Thymus (tissue), 14 donors: ENCODE measurements at places on chromosomes 1 and 21.

DNA sequence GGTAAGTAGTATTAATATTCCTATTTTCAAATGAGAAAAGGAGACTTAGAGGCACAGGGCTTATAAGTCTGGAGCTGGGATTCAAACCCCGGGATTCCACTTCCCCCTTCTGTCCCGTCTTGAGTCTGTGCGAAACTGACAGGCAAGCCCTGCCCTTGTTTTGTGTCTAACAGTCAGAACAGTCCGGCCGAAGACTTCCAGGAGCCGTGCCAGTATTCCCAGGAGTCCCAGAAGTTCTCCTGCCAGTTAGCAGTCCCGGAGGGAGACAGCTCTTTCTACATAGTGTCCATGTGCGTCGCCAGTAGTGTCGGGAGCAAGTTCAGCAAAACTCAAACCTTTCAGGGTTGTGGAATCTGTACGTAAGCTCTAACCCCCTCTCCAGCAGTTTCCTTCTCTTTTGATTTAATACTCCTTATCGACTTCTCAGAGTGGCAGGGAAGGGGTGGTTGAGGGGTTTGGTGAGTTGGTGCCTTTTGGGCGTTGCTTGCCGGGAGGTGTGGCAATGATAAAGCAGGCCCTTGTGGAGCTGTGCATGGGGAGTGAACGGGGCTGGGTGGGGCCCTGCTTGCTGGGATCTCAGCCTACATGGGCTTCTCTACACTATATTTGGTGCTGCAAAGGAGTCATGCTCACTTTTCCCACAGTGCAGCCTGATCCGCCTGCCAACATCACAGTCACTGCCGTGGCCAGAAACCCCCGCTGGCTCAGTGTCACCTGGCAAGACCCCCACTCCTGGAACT lies 29.4 kb downstream of the IL6R start:
- DNase-seq = no peak
- H3K36me3 ChIP-seq = no peaks in the 10 kb centered on the region
- H3K27me3 ChIP-seq = peaks cover 2% of the 10 kb centered on the region

- H3K36me3 ChIP-seq = no peaks in the 10 kb centered on the region
- H3K27ac ChIP-seq = no peak overlapping the region
- no peak overlapping the region for H3K4me3 ChIP-seq
- H3K27me3 ChIP-seq = no peaks in the 10 kb centered on the region
Observed at GRCh38 chr1:228968891-228969606, 233.8 kb downstream of the RHOU start.

DNA sequence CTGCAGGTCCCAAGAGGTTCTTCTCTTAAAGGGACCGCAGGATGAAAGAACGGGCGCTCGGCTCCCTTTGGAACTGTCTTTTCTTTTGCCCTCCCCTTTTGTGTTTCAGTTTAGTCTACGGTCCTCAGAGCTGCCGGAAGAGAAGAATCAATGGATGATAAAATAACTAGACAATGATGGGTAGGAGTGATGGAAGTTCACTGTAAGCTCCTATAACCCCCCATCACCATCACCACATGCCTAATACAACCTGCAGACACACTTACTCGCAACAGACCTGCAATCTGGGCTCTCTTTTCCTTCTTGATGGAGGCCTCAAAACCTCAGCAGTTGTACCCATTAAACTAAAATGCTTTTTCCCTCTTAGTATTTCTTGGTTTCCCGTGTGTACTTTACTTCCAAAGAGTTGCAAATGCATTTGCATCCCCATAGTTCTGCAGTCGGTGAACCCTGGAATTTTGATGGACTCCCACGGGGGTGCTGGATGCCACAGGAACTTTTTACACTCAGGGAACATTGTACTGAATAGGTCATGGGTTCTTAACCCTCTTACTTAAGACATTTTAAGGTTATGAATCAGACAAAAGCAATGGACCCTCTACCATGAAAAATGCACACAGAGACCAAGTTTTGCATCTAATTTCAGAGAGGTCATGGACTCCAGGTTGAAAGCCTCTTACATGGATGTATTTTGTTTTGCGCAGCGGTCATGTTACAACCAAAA lies 633 bp upstream of the RFX5 start:
- H3K36me3 ChIP-seq = peaks cover 23% of the 10 kb centered on the region
- DNase-seq = no peak
- H3K4me1 ChIP-seq = peaks cover 34% of the 10 kb centered on the region

DNA sequence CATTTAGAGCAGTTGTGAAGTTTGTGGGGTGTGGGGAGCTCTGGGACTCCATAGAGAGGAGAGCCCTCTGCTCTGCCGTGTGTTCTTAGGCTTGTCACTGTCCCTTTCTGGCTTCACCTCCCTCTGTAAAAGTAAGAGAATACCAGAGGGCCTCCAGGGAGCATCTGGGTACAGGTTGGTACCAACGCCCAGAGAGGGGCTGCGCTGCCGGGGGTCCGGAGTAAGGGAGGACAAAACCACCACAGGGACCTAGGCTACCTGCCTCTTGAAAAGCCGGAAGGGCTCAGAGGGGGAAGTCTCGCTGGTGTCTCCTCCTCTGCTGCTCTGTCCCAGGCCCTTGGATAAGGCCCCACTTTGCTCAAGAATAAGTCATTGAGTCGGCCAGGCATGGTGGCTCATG lies 3.1 kb upstream of the TINAGL1 start:
- peaks cover 8% of the 10 kb centered on the region for H3K36me3 ChIP-seq
- H3K27me3 ChIP-seq = peaks cover 20% of the 10 kb centered on the region
- H3K4me3 ChIP-seq = no peak overlapping the region
- no peak overlapping the region for H3K27ac ChIP-seq
- H3K4me1 ChIP-seq = peaks cover 20% of the 10 kb centered on the region

- H3K27ac ChIP-seq = no peak overlapping the region
- DNase-seq = no peak
- H3K4me1 ChIP-seq = no peaks in the 10 kb centered on the region
- no peaks in the 10 kb centered on the region for H3K36me3 ChIP-seq
Observed at GRCh38 chr1:148434832-148435231, 48.3 kb downstream of the PPIAL4G start.

DNA sequence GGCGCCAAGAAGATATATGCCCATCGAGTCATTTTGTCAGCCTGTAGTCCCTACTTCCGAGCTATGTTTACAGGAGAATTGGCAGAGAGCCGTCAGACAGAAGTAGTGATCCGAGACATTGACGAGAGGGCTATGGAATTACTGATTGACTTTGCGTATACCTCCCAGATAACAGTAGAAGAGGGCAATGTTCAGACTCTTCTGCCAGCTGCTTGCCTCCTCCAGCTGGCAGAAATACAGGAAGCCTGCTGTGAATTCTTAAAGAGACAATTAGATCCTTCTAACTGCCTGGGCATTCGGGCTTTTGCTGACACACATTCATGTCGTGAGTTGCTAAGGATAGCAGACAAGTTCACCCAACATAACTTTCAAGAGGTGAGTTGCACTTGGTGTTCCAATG lies 19.1 kb downstream of the KLHL20 start:
- H3K4me1 ChIP-seq = no peaks in the 10 kb centered on the region
- H3K27me3 ChIP-seq = no peaks in the 10 kb centered on the region
- H3K36me3 ChIP-seq = peaks cover 20% of the 10 kb centered on the region
- no peak overlapping the region for H3K4me3 ChIP-seq
- no peak for DNase-seq

- H3K27ac ChIP-seq = peak overlapping the region; percentile 66
- DNase-seq = peak; percentile 47
- H3K4me1 ChIP-seq = peaks cover 77% of the 10 kb centered on the region
- H3K4me3 ChIP-seq = no peak overlapping the region
Observed at GRCh38 chr1:16146279-16147155, 9.4 kb downstream of the EPHA2 start.

- H3K27me3 ChIP-seq = no peaks in the 10 kb centered on the region
- DNase-seq = no peak
- H3K4me1 ChIP-seq = no peaks in the 10 kb centered on the region
- H3K27ac ChIP-seq = no peak overlapping the region
- no peak overlapping the region for H3K4me3 ChIP-seq
- H3K36me3 ChIP-seq = no peaks in the 10 kb centered on the region
Observed at GRCh38 chr1:61973100-61973837, 221.4 kb upstream of the L1TD1 start.

DNA sequence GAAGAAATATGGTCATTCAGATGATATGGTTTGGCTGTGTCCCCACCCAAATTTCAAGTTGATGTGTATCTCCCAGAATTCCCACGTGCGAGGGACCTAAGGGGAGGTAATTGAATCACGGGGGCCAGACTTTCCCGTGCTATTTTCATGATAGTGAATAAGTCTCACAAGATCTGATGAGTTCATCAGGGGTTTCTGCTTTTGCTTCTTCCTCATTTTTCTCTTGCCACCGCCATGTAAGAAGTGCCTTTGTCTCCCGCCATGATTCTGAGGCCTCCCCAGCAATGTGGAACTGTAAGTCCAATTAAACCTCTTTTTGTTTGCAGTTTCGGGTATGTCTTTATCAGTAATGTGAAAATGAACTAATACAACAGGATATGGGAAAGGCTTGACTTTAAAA lies 1.4 kb upstream of the DPM3 start:
- DNase-seq = no peak
- no peak overlapping the region for H3K4me3 ChIP-seq
- peaks cover 14% of the 10 kb centered on the region for H3K4me1 ChIP-seq
- no peak overlapping the region for H3K27ac ChIP-seq

DNA sequence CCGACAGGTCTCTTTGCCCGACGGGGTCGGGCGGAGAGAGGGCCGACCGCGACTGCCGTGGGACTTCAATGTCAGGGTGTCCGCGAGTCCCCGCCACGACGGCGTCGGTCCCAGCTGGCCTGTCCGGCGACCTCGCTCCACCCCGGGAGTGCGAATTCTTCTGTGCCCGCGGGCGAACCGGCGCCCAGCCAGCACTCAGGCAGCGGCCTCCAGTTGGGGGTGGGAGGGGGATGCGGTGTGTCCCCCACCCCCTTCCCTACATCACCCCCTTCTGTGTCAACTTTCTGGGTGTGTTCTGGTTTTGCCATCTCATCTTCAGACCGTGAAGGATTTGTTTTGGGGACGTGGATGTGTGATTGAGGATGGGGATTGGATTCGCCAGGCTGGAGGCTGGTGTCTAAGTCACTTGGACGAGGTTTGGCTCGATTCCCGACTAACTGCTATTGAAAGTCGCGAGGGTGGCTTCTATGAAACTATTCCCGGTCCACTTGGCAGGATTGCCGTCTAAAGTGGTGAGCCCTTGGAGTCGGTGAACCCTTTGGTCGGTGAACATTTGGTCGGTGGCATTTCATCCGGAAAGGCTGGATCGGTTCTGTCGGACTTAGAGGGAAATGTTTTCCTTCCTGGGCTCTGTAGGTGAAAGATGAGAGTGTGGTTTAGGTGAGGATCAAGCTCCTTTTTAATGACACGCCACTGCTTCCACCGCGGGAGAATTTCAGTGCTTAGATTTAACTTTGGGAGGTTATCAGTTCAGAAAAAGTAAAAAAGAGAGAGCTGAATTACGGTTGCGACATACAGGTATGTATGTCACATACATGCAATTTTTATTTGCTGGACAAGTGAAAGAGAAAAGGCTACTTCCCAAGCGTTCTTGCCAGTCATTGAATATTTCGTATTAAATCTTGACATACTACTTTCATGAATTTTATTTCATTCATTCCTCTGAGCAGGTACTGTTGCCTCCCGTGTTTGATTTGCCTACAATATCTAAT lies 771 bp downstream of the ABCD3 start:
- H3K27ac ChIP-seq = peak overlapping the region; percentile 87
- H3K4me3 ChIP-seq = peak overlapping the region; percentile 90
- no peak for DNase-seq
- H3K36me3 ChIP-seq = no peaks in the 10 kb centered on the region
- peaks cover 42% of the 10 kb centered on the region for H3K4me1 ChIP-seq

DNA sequence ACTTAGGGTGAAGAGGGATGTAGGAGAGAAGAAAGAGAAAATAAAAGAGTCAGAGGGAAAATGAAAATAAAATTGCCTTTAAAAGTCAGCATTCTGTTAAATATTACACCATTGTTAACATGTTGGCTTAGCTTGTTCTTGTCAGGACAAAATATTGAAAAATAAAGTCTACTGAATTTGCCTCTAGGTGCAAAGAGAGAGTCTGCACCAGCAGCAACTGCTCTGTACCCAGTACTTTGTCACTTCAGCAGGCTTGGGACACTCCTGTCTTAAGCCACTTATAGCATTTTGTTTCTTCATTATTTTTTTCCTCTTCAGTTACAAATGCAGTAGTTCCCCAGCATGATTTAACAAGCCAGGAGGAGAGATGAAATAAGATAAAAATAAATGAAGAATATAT lies 11.0 kb upstream of the USH2A start:
- H3K27ac ChIP-seq = no peak overlapping the region
- no peaks in the 10 kb centered on the region for H3K4me1 ChIP-seq
- no peaks in the 10 kb centered on the region for H3K27me3 ChIP-seq
- H3K36me3 ChIP-seq = no peaks in the 10 kb centered on the region

GRCh38 chr1:237411621-237412020 lies 369.6 kb downstream of the RYR2 start:
- H3K27ac ChIP-seq = no peak overlapping the region
- no peak overlapping the region for H3K4me3 ChIP-seq

GRCh38 chr1:33039840-33040239 lies 3.2 kb upstream of the AK2 start:
- H3K36me3 ChIP-seq = no peaks in the 10 kb centered on the region
- no peak for DNase-seq
- H3K27me3 ChIP-seq = no peaks in the 10 kb centered on the region
- no peak overlapping the region for H3K27ac ChIP-seq

DNA sequence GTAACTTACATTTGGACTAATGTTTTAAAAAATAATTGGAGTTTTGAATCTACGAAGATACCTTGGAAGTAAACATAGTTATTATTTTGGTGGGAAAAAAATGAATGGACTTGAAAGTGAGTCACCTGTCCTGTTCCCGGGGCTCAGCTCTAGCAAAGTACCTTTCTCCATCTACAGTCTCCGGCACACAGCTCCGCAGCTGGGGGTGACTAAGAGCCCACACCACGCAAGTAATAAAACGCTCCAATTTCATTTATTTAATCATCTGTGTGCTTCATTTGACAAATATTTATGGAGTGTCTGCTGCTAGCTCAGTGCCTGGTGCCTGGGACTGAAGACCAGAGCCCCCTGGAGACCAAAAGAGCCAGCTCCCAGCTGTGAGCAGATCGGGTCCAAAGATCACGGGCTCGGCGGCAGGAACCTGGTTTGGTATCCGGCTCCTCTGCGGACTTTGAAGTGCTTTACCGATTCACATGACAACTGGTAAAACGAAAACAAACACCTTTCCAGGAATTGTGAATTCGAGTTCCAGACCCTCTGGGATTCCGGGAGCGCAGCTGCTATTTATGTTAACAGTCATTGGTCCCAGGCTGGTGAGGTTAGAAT lies 1.7 kb upstream of the RIPK4 start:
- peaks cover 70% of the 10 kb centered on the region for H3K27me3 ChIP-seq
- peaks cover 89% of the 10 kb centered on the region for H3K4me1 ChIP-seq
- peak overlapping the region; percentile 76 for H3K4me3 ChIP-seq
- H3K27ac ChIP-seq = peak overlapping the region; percentile 65
- H3K36me3 ChIP-seq = no peaks in the 10 kb centered on the region
- no peak for DNase-seq

DNA sequence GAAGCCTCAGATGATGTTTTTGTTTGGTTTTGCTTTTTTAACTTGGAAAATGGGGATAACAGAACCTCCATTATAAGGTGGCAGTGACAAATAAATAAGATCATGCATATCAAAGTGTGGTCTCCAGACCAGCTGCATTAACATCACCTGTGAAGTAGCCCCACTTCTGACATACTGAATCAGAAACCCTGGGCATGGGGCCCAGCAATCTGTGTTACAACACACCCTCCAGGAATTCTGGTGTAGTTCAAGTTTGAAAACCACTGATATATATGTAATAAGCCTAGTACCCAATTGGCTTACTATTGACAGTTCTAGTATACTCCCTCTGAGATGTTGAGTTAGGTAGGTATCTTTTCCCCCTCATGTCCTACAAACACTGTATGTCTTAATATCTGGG lies 24.1 kb upstream of the RNF19B start:
- no peaks in the 10 kb centered on the region for H3K27me3 ChIP-seq
- DNase-seq = no peak
- peaks cover 38% of the 10 kb centered on the region for H3K4me1 ChIP-seq
- H3K4me3 ChIP-seq = no peak overlapping the region
